ENCODE measurements at places on chromosomes 1 and 21. TPM values are rescaled to one million over a fixed set of nuclear protein-coding genes. Genes with fewer than 3 reads are reported as not detected.
A peak's percentile ranks its signal among the peaks of the same experiment; 100 is the strongest.

CD5L gene
- total RNA-seq, result not detected

PAX7 gene
- 0.46 TPM for total RNA-seq

SLC16A1 gene
- total RNA-seq, result 136 TPM

LCA5L gene
- total RNA-seq, result 4.7 TPM

HLX gene
- total RNA-seq, result not detected

COL11A1 gene
- 56.6 TPM for total RNA-seq

PCBP3 gene
- total RNA-seq, result 4.6 TPM

IGSF21 gene
- 1.7 TPM for total RNA-seq

LRRC71 gene
- not detected for total RNA-seq

SOX13 gene
- 27.8 TPM for total RNA-seq

FAM163A gene
- total RNA-seq, result 0.11 TPM

B4GALT2 gene
- 23.7 TPM for total RNA-seq

DNA sequence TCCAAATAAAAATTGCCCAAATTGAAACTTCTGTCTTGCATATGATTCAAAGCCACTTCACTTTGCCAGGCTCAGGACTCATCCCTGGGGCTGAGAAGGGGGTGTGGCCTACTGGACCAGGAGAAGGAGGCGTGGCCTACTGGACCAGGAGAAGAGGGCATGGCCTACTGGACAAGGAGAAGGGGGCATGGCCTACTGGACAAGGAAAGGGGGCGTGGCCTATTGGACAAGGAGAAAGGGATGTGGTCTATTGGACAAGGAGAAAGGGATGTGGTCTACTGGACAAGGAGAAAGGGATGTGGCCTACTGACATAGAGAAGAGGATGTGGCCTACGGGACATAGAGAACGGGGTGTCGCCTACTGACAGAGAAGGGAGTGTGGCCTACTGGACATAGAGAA is 405.3 kb downstream of the RRAGC start:
- DNase-seq, result no peak

DNA sequence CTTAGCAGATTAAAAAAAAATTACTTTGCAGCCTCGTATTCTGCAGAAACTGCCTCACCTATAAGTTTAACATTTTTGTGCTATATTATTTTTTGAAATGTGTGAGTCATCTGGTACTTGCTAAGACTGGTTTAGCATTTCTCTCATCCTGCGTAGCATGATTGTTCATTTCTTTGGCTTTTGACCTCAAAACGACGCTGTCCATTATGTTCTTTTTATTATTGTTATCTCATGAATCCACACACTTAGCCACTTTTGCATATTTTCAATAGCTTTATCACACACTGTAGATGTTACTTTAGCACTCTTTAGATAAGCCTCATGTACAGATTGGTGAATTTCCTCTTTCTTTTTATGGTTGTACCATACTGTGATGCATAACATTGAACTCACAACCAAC is 1004.9 kb upstream of the NCAM2 start:
- DNase-seq, result no peak

DNA sequence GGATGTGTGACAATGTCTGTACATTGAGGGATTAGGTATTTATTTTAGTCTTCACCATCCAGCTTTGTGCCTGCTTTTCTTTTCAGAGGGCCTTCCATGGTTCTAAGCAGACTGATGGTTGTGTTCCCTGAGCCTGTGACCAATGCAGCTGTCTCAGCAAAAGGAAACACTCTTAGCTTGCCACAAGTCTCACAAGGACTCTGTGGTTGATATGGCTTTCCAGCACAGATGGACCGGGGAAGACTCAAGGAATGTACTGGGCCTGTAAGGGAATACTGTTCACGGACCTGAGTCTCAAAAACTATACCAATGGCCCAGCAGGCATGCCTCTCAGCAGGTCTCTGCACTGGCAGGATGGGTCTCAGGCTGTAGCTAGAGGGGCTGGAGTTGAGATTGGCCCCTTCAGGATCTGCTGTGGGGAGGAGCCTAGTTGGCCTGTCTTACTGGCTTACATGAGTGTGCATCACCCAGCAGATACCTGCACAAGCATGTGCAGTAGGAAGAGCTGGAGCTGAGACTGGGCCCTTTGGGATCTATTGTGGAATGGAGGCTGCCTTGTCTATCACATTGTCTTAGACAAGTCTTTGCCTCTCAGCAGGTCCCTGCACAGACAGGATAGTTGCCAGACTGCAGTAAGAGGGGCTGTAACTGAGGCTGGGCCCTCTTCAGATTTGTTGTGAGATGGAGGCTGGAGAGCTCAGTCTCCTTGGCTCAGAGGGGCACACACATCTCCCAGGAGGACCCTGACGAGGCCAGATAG is 52.0 kb upstream of the PDC start:
- DNase-seq, result no peak

DNA sequence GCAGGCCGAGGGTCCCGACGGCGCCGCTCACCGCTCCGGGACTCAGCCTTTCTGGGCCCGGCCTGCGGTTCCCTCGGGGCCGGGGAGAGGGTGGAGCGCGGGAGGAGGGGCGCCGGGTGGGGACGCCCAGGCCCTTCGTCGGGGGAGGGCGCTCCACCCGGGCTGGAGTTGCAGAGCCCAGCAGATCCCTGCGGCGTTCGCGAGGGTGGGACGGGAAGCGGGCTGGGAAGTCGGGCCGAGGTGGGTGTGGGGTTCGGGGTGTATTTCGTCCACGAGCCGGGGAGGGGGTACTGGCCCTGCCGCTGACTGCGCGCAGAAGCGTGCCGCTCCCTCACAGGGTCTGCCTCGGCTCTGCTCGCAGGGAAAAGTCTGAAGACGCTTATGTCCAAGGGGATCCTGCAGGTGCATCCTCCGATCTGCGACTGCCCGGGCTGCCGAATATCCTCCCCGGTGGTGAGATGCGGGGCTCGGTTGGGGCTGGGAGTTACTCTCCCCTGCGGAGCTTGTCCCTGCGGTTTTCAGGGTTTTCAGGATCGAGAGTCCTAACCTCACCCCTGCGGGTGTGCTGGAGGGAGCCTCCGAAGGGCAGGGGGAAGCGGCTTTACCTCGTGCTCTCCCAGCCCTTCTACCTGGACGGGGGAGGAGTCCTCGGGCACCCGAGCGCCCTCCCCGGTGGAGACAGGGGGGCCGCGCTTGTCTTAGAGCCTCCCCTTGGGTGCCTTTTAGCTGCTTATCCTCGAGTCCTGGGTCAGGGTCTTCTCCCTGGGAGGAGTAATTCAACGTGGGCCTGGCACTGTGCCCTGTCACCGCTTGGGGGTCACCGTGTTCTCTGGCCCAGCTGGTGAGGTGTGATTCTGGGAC is 2.1 kb downstream of the SAMD11 start:
- peak; percentile 54 for DNase-seq

GRCh38 chr1:212933815-212934471 is 16.4 kb upstream of the VASH2 start:
- no peak for DNase-seq

DNA sequence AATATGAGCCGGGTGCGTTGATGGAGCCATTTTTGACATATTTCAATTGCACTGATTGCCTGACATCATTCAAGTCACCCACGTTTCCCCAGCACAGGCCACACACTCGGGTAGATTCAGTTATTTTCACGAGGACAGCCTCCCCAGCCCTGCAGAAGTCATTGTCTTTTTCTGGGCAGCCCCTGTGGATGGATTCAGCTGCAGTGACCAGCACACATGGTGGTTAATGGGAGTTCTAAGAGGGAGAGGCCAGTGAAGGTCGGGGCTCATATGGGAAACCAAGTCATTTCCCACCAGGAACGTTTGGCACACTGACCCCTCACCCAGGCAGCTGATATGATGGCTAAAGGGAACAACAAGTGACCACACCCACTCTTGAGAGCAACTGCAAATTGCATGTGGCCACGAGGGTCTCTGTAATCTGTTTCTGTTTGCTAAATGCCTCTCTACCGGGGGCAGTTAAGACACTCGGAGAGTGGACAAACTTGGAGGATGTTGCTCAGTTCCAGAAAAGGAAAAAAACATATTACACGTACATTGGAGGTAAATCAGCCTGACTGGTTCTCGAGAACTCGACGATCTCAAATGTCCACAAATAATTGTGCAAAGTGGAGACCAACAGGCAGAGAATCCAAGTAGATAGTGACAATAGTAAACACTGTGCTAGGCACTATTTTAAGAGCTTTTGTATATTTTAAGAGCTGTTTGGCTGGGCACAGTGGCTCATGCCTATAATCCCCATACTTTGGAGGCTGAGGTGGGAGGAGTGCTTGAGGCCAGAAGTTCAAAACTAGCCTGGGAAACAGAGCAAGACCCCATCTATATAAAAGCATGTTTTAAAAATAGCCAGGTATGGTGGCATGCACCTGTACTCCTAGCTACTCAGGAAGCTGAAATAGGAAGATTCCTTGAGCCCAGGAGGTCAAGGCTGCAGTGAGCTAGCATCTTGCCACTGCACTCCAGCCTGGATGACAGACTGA is 167.2 kb upstream of the IRF2BP2 start:
- peak; percentile 10 for DNase-seq

GRCh38 chr1:177546346-177546745 is 375.6 kb downstream of the BRINP2 start:
- DNase-seq, result no peak

- peak; percentile 8 for DNase-seq
These were observed 278.1 kb downstream of the AJAP1 start for GRCh38 chr1:4932311-4933030.

GRCh38 chr1:103274886-103275285 is 166.6 kb upstream of the COL11A1 start:
- no peak for DNase-seq

- DNase-seq, result no peak
These were observed 93.1 kb downstream of the HHIPL2 start for GRCh38 chr1:222454782-222455181.

GRCh38 chr21:32349333-32349944 is 43.4 kb downstream of the URB1 start:
- DNase-seq, result no peak

DNA sequence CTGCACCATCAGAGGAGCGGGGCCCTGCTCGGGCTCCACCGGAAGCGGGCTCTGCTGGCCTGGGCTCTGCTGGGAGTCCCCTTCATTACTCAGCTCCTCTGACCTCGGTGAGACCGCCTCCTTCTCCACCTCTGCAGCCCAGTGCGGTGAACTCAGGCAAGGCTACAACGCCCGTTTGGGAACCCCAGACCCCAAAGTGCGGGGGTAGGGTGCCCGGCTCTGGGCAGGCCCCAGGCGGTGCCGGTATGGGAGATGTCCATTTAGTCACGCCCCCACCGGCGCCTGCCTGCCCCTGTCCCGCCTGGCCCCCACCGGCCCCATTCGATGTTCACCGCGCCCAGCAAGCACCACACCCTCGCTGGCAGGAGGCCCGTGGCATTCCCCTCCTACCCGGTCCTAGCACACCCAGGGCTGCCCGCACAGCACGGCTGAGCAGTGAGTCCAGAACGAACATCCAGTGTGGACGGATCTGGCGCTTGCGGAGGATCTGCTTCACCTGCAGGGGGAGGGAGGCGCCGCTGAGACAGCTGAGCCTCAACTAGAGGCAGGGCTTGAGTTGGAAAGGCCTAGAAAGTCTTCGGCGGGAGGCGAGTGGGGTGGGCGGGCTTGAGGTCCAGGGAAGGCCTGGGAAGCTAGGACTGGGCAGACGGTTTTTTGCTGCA is 10.0 kb downstream of the MAP3K6 start:
- DNase-seq, result peak; percentile 45

GRCh38 chr1:192631749-192632148 is 4.2 kb upstream of the RGS13 start:
- DNase-seq, result no peak

DNA sequence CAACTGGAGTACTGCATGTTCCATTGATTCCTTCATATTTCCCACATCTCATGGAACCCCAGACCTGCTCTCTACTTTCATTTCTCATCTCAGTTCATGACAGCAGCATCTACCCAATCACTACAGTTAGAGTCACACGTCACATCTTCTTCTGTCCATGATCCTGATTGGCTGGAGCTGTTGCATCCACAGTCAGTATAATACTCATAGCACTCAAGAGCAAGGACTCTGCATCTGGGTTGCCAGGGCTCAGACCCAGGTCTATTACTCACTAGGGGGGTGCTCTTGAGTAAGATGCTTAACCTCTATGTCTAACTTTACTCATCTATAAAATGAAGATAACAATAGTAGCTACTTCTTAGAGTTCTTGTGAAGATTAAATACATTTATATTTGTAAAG is 4.4 kb upstream of the XPR1 start:
- no peak for DNase-seq

DNA sequence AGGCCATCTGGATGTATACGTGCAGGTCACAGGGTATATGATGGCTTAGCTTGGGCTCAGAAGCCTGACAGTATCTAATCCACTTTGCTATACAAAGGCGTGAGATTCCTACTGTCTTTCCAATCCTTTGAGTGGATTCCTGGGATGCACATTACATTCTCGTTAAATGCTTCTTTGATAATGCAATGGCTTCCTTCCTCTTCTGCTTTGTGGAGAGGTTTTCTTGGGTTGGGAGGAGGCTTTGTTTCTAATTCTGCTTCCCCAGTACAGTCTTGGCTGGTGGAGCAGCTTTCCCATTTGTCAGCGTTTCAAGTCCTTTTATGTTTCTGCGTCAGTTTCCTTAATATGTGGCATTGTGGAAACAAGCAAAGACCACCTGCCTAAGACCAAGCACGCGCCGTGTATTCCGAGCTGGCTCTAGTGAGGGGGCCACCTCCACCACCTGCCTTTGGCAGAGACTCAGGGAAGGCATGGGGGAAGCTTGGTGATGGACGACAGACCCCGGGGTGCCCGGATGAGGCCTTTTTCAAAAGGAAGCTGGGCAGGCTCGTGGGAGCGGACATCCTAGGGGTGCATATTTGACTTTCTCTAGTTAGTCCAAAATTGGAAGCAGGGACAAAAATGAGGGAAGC is 72.7 kb downstream of the WDR4 start:
- peak; percentile 76 for DNase-seq
